ENCODE measurements at places on chromosomes 5 and 9.
A peak's percentile ranks its signal among the peaks of the same experiment; 100 is the strongest.

- no peak for DNase-seq
Observed at GRCh38 chr5:80516826-80517225, 28.9 kb downstream of the FAM151B start.

DNA sequence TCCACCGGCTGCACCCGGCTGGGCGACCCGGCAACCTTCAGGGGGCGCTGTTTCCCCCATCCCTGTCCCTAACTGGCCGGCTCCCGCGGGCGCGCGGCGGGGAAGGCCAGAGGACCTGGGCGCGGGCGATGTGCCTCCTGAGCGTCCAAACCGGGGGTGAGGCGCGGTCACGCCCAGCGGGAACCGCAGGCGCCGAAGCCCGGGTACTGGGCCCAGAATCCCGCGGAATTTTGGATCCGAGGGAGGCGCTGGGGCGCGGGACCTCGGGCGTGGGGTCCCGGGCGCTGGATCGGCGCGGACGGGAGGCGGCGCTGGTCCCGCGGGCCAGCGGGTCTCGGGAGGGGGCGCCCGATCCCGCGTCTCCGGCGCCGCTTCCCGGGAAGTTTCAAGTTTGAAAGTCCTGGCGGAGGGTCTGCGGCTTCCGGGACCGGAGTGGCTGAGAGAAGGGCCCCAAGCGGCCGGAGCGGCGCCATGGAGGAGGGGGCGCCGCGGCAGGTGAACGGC is at the start of gene PKN3:
PKN3 (plus strand) TSS at position 59 of the 504 bp plus-strand sequence; CDS start at position 472, 413 bp downstream.
- DNase-seq: peak; percentile 91

GRCh38 chr9:130522233-130522808 is 57.1 kb upstream of the FUBP3 start:
- DNase-seq: no peak

DNA sequence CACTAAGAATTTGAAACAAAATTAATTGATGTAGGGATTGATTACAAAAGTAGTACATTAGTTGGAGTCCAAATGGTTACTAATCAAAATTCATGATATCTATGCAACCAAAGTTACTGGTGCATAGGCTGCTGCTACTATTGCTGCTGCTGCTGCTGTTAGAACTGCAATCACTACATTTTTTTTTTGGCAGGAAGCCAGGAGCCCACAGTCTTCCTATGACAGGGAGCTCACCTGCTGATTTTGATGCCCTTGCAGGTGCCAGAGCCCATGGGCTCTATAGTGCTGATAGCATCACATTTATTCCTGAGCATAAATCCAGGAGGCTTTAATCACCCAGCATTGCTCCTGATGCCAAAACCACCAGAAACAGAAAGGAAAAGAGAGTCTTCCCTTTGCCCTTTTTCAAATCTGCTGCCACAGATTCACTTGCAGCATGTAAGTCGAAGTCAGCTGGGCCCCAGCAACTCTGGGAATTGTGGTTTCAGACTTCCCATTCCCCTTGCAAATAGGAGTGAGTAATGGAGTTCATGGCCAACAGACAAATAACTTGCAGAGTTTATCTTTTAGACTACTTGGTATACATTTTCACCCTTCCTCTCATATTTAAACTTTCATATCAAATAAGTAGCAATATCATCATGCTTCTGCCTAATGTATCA is 17.6 kb downstream of the SLCO6A1 start:
- no peak for DNase-seq

GRCh38 chr5:111167551-111167950 is 56.6 kb upstream of the CAMK4 start:
- no peak for DNase-seq

- DNase-seq: no peak
Observed at GRCh38 chr9:127989094-127989493, 8.3 kb upstream of the EEIG1 start.

GRCh38 chr5:128466980-128467379 is 71.1 kb downstream of the FBN2 start:
- no peak for DNase-seq

GRCh38 chr5:18111906-18112465 is 477.7 kb downstream of the TAF11L14 start:
- no peak for DNase-seq

- peak; percentile 76 for DNase-seq
Observed at GRCh38 chr5:173328844-173329490, 753 bp upstream of the STC2 start.

DNA sequence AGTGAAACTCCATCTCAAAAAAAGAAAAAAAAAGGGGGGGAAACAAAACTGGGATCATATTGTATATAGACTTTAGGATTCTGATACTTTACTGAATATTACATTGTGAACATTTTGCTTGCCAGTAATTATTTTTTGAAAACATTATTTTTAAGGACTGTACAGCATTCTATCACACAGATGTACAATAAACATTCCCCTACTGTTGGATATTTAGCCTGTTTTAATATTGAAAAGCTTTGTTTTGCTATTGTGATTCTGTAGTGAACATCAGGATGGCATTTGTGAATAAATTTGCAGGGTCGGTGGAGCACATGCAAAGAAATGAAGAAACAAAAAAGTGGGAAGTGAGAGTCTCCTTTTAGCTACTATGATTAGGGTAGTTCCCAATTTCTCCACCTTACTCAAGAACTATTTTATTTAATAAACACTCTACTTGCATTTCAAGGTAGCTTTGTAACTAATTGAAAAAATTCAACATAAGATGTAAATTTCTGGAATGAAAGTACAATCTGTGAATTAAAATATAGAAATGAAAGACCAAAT is 18.7 kb downstream of the RASGRF2 start:
- no peak for DNase-seq

DNA sequence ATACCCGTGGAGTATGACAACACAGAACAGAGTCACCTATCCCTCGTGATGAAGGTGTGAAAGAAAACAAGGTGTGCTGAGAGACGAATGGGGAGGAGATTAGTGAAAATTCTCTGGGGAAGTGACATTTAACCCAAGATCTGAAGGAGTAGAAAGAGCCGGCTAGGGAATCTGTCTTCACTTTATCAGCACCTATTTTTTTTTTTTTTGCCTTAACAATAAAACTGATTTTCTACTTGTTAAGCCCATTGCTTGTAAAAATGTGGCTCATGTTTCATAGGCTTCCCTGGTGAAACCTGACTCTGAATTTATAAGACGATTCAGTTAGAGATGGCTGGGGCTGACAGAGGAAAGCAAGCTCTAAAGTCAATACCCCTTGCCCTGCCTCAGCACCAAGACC is 322.6 kb upstream of the MSX2 start:
- DNase-seq: no peak

GRCh38 chr5:93336330-93337110 is 244.5 kb downstream of the NR2F1-AS1 start:
- no peak for DNase-seq

- no peak for DNase-seq
Observed at GRCh38 chr5:143613329-143613728, 198.6 kb upstream of the HMHB1 start.

DNA sequence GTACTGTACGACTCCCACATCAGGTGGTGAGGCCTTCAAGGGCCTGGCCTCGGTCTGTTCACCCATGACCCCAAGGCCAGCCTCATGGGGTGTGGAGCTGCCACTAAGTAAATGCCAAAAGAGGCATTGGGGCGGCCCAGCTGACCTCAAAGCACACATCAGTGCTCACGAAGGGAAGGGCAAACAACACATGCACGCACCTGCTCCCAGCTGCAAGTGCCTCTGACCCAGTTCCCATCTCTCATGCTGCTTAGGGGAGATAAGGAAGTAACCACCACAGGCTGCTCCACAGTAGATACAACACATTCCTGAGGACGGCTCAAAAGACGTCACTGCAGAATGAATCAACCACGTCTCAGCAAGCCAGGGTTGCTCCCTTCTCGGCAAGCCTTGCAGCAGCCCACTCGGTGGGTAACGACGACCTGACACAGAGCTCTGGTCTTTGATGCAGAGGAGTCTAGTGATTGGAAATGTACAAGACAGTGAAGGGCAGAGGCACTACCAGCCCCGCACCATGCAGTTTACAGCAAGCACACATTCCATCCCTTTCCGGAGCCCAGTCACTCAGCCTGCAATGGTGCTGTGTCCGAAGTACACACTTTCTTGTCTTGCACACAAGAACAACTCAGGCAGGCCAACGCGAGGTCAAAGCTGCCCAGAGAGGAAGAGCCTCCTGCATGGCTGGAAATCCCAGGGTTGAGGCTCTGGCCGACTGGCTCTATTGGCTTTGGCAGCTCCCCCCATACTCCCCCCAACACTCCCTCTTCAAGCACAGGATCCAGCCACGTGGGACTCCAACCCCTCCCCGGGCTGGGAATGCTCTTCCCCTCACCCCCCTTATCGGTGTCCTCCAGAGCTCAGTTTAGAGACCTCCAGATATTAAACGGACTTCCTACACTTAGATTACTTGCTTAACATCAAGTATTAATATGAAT is 31.8 kb downstream of the FABP6 start:
- no peak for DNase-seq

DNA sequence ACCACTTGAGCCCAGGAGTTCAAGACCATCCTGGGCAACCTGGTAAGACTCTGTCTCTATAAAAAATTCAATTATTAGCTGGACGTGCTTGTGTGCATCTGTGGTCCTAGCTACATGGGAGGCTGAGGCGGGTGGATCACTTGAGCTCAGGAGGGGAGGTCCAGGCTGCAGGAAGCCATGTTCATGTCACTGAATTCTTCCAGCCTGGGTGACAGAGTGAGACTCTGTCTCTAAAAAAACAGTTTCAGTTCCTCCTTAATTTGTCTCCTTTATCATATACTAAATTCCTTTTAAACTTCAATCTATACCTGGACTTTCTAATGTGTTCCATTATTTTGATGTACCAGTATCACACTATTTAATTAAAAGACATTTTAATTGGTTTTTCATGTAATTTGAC is 422.2 kb upstream of the TLE4 start:
- DNase-seq: no peak

- DNase-seq: no peak
Observed at GRCh38 chr5:159343295-159344094, 13.2 kb upstream of the IL12B start.

DNA sequence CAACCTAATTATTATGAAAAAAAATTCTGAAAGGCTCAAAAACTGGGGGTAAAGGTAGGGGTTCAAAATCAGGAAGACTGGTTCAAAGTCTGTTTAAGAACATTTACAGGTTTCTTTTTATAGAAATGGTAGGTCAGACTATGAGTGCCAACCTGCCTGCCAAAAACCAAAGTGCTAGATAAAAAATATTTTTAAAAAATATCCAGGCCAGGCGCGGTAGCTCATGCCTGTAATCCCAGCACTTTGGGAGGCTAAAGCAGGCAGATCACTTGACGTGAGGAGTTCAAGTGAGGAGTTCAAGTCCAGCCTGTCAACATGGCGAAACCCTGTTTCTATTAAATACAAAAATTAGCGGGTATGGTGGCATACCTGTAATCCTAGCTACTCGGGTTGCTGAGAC is 67.0 kb downstream of the NR3C1 start:
- DNase-seq: no peak

- DNase-seq: no peak
Observed at GRCh38 chr9:98770717-98771116, 25.6 kb downstream of the ANKS6 start.

GRCh38 chr5:134637116-134637721 is 4.6 kb upstream of the SAR1B start:
- no peak for DNase-seq

DNA sequence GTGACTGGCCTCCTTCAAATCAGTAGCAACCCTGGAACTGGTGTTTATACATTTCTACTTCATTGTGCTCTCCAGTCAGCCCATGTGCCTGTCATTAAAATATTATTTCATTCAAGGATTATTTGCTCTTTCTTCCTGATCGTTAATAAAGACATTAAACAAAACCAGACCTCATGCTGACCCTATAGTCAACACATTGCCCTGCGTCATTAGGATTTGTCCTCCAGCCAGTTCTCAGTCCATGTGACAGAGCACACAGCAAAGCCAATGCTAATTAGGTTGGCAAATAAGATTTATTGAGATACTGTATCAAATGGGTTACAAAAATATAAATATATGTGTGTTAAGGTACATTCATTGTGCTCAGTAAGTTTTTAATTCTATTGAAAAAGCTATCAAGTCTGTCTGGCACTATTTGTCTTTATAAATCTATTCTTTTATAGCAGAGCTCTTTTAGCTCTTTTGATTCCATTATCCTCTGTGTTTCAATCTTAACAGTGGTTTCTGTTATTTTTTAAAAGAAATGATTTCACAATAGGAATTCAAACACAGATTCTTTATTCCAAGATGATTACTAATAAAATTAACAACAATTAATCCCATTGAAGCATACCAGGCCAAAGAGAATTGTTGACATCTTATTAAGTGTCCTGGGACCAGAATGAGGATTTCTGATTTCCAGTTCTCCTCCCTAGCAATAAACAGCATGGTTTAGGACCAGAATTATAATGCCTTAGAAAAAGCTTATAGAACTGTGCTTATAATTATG is 209.4 kb upstream of the RGMB start:
- no peak for DNase-seq

GRCh38 chr5:76104027-76104426 is 20.8 kb downstream of the SV2C start:
- DNase-seq: peak; percentile 43

DNA sequence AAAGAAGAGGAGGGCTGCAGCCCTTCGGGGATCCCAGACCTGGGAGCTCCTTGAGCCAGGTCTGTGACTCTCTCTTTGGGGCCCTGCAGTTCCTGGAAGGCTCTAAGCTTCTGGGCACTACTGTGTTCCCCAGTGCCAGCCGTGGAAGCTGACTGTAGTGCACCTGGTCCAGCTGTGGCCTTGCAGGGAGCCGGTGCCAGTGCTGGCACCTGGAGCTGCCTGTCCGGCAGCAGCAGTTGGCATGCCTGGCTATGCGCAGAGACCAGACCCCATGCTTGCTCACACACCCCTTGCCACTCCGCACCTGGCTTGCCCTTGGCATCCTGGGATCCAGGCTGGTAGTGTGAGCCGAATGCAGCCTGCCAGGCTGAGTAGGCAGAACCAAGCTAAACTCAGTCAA is 91.0 kb upstream of the PUM3 start:
- DNase-seq: no peak

DNA sequence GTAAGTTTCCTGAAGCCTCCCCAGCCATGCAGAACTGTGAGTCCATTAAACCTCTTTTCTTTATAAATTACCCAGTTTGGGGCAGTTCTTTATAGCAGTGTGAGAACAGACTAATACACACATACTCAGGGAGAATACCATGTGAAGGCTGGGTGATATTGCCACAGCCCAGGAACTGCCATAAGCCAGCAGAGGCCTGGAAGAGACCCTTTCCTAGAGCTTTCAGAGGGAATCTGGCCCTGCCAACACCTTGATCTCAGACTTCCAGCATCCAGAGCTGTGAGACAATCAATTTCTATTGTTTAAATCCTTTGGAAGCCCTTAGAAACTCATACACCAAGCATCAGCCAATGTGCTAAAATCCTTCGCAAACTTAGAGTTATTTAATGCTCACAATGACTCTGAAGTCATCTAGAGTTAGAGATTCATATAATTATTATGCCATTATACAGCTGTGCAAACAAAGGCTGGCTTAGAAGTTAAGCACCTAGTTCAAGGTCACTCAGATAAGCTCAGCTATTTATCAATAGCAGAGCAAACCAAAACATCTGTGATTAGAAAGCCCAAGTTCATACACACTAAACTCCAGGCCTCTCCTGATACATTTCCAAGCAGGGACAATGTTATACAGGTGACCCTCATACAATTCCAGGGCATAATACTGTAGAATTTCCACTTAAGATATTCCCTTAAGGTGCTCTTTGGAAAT is 531.8 kb upstream of the DAP start:
- no peak for DNase-seq

GRCh38 chr5:18114151-18114757 is 480.0 kb downstream of the TAF11L14 start:
- DNase-seq: no peak

GRCh38 chr9:121610638-121610953 is 40.8 kb upstream of the DAB2IP start:
- no peak for DNase-seq

- DNase-seq: no peak
Observed at GRCh38 chr9:110641293-110641692, 27.3 kb upstream of the MUSK start.

GRCh38 chr5:169706071-169706470 is 69.0 kb downstream of the DOCK2 start:
- DNase-seq: no peak
